T-helper 1 cell (primary cell): ENCODE measurements at places on chromosomes 6 and 20.

DNA sequence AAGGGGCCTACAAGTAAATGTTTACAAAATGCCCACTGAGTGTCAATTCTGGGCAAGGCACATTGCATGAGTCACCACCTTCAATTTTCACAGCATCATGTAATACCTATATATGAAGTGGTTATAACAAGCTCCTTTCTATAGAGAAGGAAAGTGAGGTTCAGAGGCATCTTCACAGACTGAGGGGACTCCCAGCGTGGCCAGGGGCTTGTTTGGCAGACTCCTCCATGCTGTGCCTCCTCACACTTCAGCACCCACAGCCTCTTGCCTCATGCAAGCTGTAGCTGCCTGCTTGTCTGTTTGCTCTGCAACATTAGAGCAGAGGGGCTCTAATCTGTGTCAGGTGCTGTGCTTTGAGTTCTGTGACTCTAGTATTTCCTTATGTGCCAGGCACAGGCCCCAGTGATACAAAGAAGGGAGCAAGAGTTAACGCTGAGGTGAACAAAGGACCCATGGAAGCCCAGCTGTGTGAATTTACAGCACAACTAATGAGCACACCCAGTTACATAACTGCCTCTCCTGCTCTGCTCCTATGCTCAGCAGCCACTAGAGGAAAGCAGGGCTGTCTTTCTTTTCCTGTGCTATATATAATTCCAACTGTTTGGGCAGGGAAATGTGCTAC lies 72.3 kb downstream of the ZHX3 start:
- no peak for DNase-seq

DNA sequence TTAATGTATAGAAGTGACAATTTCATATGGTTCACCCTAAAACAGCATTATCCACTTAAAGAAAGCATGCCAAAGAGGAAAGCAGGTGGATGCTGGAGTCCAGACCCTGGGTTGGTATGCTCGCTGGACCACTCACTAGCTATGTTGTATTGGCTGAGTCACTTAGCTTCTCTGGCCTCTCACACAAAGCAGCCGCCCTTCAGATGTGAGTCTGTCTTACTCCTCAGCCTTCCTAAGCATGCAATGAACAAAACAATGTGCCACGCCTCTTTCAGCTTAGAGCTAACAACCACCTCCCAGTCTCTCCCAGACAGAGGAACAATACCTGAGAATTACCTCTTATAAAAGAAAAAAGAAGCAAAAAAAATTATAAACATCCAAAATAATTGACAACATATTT lies 29.4 kb downstream of the SIM1 start:
- no peak for DNase-seq

DNA sequence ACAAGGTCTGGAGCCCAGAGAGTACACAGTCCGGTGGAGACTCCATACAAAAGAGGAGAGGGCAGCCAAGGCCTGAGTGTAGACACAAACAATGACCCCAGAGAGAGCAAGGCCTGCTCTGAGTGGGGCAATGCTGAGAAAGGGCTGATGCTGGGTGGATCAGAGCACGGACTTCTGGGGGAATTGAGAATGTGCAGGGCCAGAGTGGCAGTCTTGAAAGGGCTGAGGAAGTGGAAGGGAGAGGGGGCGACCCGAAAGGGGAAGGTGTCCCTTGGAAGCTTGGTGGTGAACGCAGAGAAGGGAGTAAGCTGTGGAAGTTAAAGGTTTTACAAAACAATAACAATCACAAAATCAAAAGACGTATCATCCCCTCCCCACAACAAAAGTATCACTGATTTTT lies 12.0 kb upstream of the GRM4 start:
- DNase-seq, result no peak

DNA sequence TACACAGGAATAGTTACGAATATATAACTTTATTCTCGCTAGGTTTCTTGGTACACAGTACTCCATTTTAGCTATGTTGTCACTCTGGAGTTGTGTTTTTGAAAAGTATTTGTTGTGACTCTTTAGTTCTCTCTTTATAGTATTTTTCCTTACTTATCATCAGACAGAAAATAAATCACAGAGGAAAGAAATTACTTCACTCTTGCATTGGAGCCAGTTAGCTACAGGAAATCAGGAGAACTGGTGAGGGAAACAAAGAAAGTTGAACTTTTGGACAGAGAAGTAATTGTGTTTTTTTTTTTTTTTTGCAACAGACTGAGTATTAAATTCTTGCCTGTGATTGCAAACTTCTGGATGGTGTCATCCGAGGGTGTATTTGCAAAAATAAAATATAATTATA lies 33.9 kb downstream of the DSE start:
- DNase-seq, result no peak

GRCh38 chr6:6932341-6932740 lies 175.4 kb upstream of the RREB1 start:
- DNase-seq, result no peak
